ENCODE measurements at places on chromosomes 2 and 18. TPM values are rescaled to one million over a fixed set of nuclear protein-coding genes. Genes with fewer than 3 reads are reported as not detected.
A peak's percentile ranks its signal among the peaks of the same experiment; 100 is the strongest.

GRCh38 chr2:146992057-146992456 is 852.8 kb upstream of the ACVR2A start:
- no peak overlapping the region for H3K4me3 ChIP-seq
- no peak for DNase-seq
- no peaks in the 10 kb centered on the region for H3K36me3 ChIP-seq
- no peaks in the 10 kb centered on the region for H3K4me1 ChIP-seq
- H3K27ac ChIP-seq = no peak overlapping the region
- H3K27me3 ChIP-seq = no peaks in the 10 kb centered on the region

DNA sequence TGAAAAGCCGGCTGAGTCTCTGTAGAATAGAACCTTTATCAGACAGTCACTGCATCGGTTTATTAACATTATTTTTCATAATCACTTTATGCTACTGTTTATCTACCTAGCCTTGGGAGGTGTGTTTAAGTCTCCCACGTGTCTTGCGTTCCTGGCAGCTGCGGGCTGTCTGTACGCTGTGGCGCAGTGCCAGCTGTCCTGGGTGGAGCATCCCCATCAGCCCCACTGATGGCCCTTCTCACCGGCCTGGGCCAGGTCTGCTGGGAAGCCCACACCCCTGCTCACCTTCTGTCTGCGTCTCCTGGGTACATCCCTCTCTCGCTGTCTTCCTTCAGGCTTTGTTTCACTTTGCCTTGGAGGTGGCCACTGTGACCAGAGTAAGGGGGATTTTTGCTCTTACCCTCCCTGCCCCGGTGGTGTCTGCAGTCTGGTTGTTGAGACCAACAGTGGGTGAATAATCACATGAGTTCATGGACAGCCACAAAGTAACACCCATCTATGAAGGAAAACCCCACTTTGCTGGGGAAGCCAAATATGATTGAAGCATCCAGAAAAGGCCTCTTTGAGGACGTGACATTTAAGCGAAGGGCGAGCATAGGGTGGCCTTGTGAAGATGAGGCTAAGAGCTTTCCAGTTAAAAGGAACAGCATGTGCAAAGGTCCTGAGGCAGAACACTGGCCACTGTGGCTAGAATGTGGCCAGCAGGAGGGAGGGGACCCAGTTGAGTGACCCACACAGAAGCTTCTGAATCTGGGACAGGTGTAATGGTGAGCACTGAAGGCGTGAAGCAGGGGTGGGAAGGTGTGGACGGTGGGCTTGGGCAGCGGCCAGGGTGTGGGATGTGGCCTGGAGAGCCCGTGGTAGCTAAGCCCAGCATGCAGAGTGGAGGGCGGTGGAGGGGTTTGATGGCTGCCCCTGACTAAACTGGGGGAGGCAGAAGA is 41.7 kb downstream of the RAMP1 start:
- no peaks in the 10 kb centered on the region for H3K36me3 ChIP-seq
- no peaks in the 10 kb centered on the region for H3K27me3 ChIP-seq
- H3K27ac ChIP-seq = peak overlapping the region; percentile 60

DNA sequence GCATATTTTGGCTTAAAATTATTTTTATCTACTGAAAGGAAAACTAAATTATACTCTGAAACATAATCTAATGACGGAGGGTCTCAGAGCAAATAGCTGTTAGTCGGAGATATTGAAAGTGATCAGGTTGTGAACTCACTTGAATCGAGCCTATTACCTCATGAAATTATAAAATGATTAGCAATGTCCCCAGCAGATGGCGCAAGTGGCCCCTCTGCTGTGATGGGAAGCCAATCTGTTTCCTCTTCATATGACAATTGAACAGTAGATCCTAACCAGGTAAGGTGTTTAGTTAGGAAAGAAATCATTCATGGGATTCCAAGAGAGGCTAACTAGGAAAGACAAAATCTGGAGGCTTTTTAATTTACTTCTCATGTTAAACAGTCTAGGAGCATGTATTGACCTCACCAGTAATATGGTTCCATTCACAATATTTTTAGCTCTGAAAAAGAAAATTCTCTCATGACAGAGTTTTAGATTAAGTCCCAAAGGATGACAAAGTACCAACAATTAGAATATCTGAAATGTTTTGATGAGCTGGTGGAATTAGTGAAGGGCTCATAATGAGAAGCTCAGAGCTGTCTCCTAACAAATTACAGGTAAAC is 29.9 kb upstream of the MPPE1 start:
- H3K27me3 ChIP-seq = no peaks in the 10 kb centered on the region
- peak; percentile 75 for DNase-seq
- no peaks in the 10 kb centered on the region for H3K36me3 ChIP-seq
- no peak overlapping the region for H3K4me3 ChIP-seq
- no peak overlapping the region for H3K27ac ChIP-seq

DNA sequence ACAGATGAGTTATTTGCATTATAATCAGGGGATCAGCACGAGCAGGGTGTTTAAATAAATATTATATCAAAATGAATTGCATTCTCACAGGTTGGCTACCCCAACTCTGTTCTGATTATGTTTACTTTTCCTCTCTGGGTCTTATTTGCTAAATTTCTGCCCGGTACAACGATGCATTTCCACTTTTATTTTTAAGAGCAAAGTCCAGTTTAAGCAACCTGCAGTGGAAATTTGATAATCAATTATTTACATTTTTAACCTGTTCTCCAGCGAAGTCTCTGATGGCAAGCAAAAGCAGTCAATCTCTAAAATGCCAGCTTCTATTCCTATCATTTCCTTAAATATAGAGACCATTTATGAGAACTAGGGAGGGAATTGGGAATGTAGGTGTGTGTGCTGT is 966.6 kb upstream of the SOX11 start:
- H3K27me3 ChIP-seq = no peaks in the 10 kb centered on the region
- no peaks in the 10 kb centered on the region for H3K4me1 ChIP-seq
- no peak for DNase-seq
- no peak overlapping the region for H3K4me3 ChIP-seq
- H3K27ac ChIP-seq = no peak overlapping the region
- H3K36me3 ChIP-seq = no peaks in the 10 kb centered on the region

- DNase-seq = no peak
- H3K4me1 ChIP-seq = no peaks in the 10 kb centered on the region
- no peaks in the 10 kb centered on the region for H3K36me3 ChIP-seq
- H3K27me3 ChIP-seq = no peaks in the 10 kb centered on the region
Measured at GRCh38 chr18:49178321-49178720, 227.6 kb upstream of the SMAD7 start.

COLEC11 gene
- 31.3 TPM for polyA plus RNA-seq

HMSD gene
- polyA plus RNA-seq = 0.25 TPM

TFPI gene
- 93.1 TPM for polyA plus RNA-seq

SYT4 gene
- 0.31 TPM for polyA plus RNA-seq
